Mammary microvascular endothelial cell (primary cell): ENCODE measurements at places on chromosomes 3 and 15. TPM values are rescaled to one million over a fixed set of nuclear protein-coding genes. Genes with fewer than 3 reads are reported as not detected.

CNTN3 gene
- not detected in 2 replicates for total RNA-seq

TMEM108 gene
- 0.67 and 1.4 TPM in 2 replicates for total RNA-seq

MKRN3 gene
- 0.07 TPM in 1 of 2 replicates, not detected in the other for total RNA-seq

NOP10 gene
- 459 and 523 TPM in 2 replicates for total RNA-seq

GOLGA8Q gene
- not detected in 2 replicates for total RNA-seq

CYP19A1 gene
- total RNA-seq: not detected in 2 replicates

ZMYND10 gene
- not detected in 2 replicates for total RNA-seq

KLHDC8B gene
- 23.0 and 29.8 TPM in 2 replicates for total RNA-seq

SCAP gene
- total RNA-seq: 41.8 and 53.3 TPM in 2 replicates

IL17RB gene
- total RNA-seq: not detected in 2 replicates

XCR1 gene
- total RNA-seq: not detected in 2 replicates

SLC22A13 gene
- 0.07 TPM in 1 of 2 replicates, not detected in the other for total RNA-seq

NOX5 gene
- total RNA-seq: not detected in 2 replicates

ROPN1 gene
- total RNA-seq: not detected in 2 replicates

EFHB gene
- 0.25 TPM in 1 of 2 replicates, not detected in the other for total RNA-seq

ANKRD34C gene
- not detected in 2 replicates for total RNA-seq

SEMA3G gene
- 3.5 and 3.6 TPM in 2 replicates for total RNA-seq

PLS1 gene
- total RNA-seq: 0.13 and 1.2 TPM in 2 replicates

C3orf20 gene
- not detected in 2 replicates for total RNA-seq

SCN5A gene
- 5.5 and 8.4 TPM in 2 replicates for total RNA-seq

TMIE gene
- 0.15 TPM in 1 of 2 replicates, not detected in the other for total RNA-seq

PYGO1 gene
- total RNA-seq: 0.53 and 0.69 TPM in 2 replicates

AADAC gene
- total RNA-seq: 0.39 and 0.87 TPM in 2 replicates

SCAANT1 gene
- total RNA-seq: not detected in 2 replicates

SEMA6D gene
- total RNA-seq: 7.0 and 11.2 TPM in 2 replicates

GOLGA8J gene
- total RNA-seq: not detected in 2 replicates

ARL13B gene
- total RNA-seq: 10.0 and 10.8 TPM in 2 replicates

GOLGA6D gene
- total RNA-seq: not detected in 2 replicates

ITGB5 gene
- total RNA-seq: 190 and 217 TPM in 2 replicates

THOC7 gene
- 44.5 and 54.8 TPM in 2 replicates for total RNA-seq

CACNA1D gene
- total RNA-seq: not detected in 2 replicates
